Fibroblast of mammary gland (primary cell): ENCODE measurements at places on chromosomes 11 and 22.

DNA sequence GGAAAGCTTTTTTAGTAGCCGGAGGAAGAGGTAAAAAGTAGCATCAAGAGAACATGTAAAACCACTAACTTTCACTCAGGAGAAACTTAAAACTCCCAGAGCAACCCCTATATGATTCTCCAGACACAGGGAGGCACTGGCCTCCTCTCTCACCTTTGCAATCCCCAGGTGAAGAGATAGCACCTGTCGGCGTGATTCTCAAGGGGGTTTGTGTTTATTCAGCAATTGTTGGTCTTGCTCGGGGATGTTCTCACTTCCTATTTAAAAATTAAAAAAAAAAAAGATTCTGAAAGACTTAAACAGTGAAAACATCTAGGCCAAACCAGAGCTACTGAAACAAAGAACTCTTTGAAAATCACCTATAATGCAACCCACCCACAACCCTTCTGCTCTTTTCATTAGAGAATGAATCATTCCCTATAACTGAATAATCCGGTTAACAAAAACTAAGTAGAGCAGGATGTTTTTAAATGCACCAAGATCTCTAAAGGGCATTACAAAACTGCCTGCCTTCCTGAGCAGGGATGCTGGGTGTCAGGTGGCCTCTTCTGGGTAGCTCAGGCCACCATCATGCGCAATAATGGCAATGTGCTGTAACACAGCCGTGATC, 24.9 kb downstream of the DHCR7 start:
- DNase-seq, result no peak

GRCh38 chr11:17725174-17725573, 5.8 kb downstream of the MYOD1 start:
- DNase-seq, result no peak

GRCh38 chr11:36141196-36141953, 147.8 kb downstream of the COMMD9 start:
- DNase-seq, result no peak

DNA sequence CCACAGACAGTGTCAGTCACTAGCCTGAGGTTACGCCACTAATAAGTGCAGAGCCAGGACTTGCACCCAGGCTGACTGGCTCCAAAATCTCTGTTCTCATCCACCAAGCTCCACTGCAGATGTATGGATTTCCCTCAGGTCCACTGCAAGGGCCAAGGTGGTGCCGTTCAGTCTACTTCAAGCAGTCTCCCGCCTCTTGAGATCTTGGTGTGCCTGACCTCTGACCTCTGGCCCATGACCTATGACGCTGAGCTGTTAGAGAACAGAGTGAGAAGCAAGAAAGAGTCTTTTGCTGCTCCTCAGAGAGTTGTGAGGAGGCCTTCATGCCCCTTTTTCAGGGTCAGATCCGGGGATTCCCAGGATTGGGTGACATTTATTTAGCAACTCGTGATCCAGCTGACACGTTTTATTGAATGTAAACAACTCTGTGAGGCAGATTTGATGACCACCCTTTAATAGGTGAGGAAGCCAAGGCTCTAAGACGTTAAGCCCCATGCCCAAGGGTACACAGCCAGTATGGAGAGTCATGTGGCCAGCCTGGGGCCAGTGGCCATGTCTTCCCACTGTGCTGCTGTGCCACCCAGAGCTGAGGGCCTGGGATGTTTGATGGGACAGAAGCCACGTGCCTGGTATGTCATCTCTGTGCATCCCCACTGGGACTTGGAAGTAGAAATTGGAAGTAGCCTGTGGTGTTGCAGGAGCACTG, 25.2 kb downstream of the DCPS start:
- no peak for DNase-seq

DNA sequence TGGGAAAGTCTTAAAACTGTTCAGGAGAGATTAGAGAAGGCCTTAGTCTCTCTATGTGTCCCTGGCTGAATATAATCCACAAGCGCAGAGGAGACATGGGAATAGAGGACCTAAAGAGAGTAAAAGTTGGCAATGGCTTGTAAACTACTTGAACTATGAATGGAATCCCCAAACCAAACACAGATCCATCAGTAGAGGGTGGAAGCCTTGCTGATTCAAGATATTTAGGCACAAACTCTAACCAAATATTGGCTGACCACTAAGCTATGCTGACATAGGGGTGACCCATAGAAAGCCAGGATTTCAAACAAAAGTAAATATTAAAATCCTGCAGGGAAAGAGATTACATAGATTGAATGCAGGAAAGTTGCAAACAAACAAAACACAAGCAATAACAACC, 439.2 kb downstream of the DLG2 start:
- DNase-seq, result no peak

DNA sequence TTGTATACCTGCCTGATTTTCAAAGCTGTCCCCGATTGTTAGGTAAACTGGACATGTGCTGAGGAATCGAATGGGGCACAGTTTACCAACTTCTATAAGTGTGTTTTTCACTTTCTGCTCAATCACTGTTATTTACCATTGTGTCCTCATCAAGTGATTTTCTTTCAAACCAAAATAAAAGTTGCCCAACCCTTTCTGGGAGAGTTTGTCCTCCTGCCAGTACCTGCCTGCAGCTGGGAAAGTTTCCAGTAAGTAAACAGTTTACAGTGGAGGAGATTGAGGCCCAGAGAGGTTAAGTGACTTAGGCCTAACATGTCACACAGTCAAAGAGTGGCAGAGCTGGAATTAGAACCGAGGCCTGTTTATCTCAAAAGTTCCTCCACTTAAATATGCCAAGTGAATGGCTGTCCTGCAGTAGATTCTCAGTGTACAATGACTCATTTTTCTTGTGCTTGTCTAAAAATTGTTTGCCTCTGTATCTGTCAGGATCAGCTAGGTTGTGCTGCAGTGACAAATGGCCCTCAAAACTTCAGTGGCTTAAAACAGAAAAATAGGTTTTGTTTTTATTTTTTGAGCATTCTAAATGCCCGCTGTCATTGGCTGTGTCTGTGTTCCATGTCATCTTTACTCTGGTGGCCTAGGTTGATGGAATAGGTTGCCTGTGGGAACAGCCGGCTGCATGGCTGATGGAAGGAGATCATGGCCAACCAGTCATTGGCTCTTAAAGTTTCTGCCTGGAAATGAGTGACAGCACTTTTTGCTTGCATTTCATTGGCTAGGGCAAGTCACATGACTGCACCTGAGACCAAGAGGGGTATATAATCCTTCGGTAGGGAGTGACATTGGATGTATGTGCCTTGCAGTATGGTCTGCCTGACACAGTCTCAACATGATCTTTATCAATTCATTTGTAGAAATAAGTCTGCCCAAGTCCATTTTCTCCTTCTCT, 61.8 kb upstream of the CRYBB3 start:
- no peak for DNase-seq

DNA sequence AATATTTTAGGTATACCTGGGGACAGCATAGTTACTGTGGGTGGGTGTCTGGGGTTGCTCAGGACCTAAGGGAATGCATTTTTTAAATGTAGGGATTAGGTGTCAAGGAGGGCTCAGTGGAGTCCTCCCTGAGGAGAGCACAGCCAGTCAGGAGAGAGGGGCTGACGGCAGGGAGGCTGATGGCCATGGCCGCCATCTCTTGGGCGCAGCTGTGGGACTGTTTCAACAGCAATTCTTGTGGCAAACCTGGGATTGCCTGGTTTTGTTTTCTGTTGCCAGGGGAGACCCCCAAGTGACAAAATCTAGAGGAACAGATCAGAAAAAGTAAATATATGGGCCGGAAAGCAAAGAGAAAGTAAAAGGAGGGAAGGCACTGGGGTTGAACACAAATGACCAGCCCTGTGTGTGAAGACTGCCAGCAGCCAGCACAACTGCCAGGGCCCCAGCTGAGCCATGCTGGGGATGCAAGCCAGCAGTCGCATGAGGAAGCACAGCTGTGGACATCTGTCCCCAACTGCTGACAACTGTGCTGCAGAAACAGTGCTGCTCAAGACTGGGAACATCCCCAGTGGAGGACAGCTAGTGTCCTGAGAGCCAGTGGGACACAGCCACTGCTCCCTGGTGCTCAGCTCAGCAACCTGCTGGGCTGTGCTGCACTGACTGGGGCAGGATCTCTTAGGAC, 10.5 kb downstream of the MIF start:
- no peak for DNase-seq

- DNase-seq, result no peak
Measured at GRCh38 chr11:12600829-12601228, 73.4 kb upstream of the TEAD1 start.

GRCh38 chr11:110308071-110308470, 11.7 kb upstream of the RDX start:
- no peak for DNase-seq

DNA sequence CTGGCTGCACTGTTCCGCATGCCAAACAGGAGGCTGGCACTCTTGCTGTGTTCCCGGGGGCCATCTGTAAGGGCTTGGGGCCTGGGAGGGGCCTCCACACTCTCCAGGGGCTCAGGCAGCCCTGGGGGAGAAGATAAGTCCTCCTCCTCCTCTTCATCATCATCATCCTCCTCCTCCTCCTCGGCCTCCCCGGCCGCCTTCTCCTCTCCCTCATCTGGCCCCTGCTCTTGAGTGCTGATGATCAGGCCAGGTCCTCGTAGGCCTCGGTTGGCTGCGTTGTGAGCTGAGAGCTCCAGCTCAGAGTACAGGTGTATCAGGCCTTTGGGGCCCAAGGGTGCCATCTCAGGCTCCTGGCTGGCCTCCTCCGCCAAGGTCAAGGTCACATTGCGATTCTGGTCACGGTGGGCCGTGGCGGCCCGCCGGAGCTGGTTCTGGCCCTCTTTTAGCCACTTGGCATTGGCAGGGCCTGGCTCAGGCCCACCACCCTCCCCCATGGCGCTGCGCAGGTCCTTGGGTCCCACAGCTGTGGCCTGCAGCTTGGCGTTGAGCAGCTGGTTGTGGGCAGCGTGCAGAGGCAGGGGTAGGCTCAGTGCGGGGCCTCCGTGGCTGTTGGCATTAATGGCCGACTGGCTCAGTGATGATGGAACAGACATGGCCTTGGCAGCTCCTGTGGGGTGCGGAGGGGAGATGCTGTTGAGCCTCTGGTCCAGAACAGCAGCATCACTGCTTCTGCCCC, 8.0 kb downstream of the APBB1 start:
- no peak for DNase-seq

DNA sequence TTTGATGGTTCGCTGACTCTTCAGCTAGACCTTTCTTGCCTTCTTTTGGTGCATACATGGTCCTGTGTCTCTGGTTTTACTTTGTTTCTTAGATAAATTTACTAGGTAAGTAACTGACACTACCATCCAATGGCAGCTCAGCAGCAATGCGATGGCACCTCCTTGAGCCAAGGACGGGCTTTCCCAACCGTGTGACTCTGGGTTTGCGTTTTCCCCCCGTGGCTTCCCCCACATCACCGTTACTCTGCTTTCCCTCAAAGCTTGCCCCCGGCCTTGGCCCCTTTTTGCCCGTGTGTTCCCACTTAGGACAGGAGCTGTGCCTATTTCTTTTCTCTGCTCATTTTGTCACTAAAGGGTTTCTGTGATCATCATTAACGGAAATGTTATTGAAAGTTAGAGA, 41.5 kb downstream of the TBC1D22A start:
- no peak for DNase-seq

DNA sequence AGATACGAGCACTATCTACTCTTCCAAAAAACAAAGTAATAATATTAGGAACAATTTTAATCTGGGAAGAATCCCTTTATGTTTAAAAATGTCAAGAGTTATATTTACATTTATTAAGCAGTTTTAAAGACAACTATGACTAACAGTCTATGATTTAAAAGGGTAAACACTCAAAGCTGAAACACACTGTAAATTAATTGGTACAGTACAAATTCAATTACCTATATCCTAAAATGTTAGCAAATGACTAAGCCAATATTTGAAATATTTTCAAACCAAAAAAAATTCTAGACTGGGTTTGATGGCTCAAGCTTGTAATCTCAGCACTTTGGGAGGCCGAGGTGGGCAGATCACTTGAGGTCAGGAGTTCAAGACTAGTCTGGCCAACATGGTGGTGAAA, 36.0 kb upstream of the CHRNA10 start:
- no peak for DNase-seq

DNA sequence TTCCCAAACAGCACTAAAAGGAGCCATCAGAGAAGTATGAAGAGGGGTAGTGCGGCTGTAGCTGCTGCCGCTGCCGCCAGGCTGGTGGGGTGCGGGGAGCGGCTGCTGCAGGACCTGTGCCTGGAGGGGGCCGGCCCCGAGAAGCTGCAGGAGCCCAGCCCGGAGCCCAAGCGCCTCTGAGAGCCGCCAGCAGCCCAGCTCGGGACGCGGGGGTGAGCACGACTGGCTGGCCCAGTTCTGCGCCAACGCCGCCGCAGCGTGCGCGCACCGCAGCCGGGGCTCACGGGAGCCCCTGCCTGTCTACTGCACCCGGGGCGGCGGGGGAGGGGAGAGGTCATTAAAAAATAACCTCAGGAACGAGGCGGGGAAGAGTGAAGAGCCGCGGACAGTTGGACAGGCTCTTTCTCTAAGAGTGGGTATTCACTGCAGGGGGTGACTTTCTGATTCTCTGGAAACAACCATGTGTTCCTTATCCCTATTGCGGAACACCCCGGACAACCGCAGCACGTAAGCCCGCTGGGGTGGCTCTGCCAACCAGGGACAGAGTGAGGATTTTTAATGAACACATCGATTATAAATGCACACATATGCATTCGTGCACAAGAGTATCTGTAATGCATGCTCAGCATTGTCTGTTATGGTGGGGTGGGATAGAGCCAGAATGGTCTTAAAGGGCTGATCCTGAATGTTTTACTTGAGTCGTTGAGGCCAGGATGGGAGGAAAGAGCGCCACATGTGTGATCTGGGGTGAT, 453 bp downstream of the GAS2 start:
- peak; percentile 3 for DNase-seq

DNA sequence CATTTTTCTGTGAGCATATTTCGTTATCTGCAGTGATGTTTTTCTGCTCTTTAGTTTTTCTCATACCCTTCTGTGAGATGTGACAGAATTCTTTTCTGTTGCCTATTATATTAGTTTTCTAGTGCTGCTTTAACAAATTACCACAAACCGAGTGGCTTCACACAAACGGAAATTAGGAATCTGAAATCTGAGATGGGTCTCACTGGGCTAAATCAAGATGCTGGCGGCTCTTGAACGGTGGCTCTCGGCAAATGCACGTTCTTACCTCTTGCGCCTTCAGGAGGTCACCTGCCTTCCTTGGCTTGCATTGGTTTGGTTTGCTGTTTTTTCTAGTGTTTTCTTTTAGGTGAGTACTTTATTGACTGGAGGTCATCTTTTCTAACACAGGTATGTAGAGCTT, 13.0 kb downstream of the ZBED4 start:
- no peak for DNase-seq
